ENCODE measurements at places on chromosomes 7 and 10.

GRCh38 chr10:43981232-43981631 lies 332.6 kb upstream of the ZNF32 start:
- DNase-seq: no peak

- DNase-seq: no peak
Measured at GRCh38 chr10:18399158-18399557, 252.2 kb downstream of the NSUN6 start.

DNA sequence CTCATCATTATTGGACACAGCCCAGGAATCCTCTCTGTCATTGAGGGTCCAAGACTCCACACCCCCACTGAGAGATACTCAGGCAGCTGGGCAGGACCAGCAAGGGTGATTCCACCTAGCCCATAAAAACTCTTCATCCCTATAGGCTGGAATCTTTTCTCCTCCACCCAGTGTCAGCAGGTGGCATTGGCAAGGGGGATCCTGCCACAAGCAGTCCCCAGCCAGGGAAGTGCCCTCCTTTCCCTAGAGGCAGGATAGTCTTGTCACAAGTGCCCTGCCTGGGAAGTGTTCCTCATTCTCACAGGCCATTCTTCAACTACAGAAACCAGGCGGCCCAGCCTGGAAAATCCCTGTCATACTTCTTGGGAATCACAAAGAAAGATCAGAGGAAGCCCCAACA lies 533.6 kb downstream of the GRID1 start:
- DNase-seq: no peak

- DNase-seq: no peak
Measured at GRCh38 chr7:133353775-133354174, 100.9 kb downstream of the EXOC4 start.

DNA sequence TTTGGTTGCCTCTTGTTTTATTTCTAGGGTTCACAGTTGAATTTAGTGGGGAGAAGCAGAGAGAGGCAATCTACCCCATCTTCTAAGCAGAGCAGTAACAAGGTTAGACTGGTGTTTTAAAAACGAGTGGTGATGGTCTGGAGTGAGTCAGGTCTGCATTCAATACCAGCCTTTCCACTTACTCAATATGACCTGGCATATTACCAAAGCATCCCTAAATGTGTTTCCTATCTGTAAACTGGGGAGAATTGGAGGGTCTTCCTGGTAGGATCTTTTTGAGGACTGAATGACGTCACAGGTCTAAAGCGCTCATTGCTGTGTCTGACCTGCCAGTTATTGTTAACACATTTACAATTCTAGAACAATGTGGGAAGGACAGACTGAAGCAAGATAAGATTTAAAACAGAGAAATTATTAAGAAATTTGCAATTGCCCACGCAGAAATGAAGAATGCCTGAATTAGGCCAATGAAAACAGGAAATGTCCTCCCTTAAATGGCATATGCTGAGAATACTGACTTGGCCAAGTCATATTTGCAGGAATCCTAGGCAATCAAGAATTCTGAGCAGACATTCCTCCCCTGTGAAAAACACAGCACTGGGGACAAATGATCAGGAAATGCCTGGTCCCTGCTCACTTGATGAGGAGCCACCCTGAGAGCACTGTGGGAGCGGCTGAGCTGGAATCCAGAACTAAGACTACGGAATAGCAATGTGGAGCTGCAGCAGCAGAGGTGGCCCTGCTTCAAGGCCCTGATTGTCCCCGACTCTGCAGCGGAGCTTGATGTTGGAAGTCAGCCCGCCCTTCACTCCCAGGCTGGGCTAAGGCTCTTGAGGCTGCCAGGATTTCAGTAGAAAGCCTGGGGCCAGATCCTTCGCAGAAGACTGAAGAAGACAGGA lies 184.5 kb upstream of the CXCL12 start:
- no peak for DNase-seq

- DNase-seq: no peak
Measured at GRCh38 chr7:107035446-107035845, 9.1 kb upstream of the PRKAR2B start.

- no peak for DNase-seq
Measured at GRCh38 chr7:12941512-12941911, 254.1 kb downstream of the ARL4A start.

- no peak for DNase-seq
Measured at GRCh38 chr10:26422977-26423376, 15.2 kb upstream of the APBB1IP start.

DNA sequence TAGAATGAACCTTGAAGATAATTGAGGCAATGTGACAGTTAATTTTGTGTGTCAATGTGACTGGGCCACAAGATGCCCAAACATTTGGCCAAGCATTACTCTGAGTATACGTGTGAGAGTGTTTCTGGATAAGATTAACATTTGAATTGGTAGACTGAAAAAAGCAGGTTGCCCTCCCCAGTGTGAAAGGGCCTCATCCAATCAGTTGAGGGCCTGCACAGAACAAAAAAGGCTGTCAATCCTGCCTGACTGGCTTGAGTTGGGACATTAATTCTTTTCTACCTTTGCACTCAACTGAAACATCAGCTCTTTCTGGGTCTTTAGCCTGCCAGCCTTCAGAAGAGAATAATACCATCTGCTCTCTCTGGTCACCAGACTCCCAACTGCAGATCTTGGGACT lies 56.6 kb upstream of the PDE1C start:
- no peak for DNase-seq

DNA sequence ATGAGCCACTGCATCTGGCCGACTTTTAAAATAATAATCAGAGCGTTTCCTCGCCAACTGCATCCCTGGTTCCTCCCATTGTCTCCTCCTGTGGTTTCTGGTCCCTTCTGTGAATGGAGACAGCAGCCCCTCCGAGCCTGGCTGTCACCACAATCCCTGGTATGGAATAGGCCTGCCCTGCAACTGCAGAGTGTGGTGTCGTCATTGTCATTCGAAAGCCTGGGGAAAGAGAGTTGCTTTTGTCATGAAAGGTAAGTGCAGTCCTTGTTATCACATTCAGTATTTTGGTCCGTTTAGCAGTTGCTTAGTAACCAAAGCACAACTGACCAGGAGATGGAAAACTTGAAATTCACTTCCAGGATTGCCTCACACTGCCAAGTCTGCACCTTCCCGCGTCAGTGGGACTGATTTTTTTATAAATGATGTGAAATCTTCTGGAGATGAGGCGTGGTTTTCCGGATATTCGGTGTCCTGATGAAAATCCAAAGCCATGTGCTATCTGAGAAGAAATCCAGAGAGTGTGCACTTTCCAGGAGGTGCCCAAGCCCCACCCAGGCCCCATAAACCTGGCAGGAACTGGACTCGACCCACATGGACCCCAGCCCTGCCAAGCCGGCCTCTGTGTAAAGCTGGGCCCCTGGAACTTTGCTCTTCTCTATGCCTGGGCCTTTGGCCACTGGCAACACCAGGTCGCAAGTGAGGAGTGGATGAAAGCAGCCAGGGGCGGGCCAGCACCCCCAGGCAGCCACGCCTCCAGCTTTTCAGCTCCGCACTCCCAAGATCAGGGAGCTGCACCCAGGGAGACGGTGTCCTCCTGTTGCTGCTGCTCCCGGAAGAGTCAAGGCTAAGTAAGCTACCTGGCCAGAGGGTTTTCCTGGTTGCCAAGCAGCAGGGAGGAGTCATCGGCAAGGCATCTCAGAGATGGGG lies 133.7 kb upstream of the SH2B2 start:
- DNase-seq: no peak

- DNase-seq: no peak
Measured at GRCh38 chr10:34906067-34906965, 91.2 kb upstream of the PARD3 start.

DNA sequence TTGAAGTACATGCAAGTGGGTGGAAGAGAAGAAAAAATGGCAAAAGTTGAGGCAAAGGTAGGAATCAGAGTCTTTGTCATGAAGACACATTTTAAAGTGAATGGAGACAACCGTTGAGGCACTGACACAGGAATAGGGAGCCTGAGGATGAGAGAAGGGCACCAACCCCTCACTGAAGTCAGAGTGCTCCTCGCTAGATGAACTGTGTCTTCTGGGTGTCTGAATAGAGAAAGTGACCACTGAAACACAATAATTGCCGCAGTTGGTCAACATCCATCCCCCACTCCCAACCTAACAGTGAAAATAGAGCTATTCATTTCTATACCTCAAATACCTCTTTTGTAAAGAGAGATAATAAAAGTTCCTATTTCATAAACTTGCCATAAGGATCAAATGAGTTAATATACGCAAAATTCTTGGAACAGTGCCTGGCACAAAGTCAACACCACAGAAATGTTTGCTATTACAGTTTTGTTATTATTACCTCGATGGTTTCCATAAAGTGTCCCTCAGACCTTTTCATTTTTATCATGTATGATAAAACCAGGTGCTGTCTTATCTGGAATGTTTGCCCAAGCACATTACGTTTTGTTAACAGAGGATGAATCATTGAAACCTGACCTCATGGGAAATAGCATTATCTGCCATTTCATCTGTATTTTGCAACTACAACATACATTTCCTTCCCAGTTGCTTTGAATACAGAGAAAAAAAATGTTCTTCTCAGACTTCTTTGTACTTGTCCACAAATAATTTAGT lies 61.8 kb upstream of the SP4 start:
- no peak for DNase-seq

- DNase-seq: no peak
Measured at GRCh38 chr7:12777257-12777656, 89.8 kb downstream of the ARL4A start.

DNA sequence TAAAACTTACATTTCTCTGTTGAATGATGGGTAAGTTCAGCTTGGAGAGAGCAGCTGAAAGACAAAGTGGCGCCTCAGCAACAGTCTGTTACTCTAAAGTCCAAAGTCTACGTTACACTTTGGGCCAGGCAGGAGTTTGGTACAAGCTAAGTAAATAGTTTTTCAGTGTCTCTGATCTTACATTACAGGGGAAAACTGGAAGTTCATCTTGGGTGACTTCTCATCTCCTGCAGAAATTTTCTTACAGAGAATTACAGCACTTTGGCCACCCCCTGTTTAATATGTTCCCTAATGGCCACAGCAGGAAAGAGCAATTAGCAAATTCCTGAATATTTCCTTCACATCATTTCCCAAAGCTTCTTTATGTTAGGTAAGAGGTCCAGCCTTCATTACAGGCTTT lies 67.1 kb downstream of the ABCC2 start:
- no peak for DNase-seq

- DNase-seq: no peak
Measured at GRCh38 chr7:16563281-16564022, 36.8 kb downstream of the LRRC72 start.

DNA sequence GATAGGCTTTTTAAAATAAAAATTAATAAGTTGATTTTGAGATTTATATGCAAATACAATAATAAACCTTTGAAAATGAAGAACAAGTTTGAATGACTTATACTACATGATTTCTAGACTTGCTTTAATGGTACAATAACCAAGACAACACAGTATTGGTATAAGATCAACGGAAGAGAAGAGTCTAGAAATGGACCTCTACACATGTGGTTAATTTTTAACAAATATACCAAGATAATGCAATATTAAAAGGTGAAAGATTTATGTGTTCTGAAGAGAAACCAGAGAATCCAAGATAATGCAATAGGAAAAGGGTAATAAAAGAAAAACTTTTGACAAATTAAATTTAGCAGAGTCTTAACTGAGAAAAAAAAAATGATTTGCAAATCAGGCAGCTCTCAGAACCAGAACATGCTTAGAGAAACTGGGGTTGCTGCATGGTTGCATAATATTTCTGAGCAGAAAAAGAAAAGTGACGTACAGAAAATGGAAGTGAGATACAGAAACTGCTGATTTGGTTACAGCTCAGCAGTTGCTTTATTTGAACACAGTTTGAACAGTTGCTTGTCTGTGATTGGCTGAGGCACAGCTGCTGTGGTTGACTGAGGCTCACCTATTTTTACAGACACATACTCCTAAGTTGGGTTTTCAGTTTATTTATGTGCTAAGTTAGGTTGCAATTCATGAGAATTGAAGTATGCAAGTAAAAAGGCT lies 365.9 kb downstream of the CRPPA start:
- DNase-seq: no peak

GRCh38 chr7:78850093-78850740 lies 603.2 kb downstream of the MAGI2 start:
- DNase-seq: no peak

DNA sequence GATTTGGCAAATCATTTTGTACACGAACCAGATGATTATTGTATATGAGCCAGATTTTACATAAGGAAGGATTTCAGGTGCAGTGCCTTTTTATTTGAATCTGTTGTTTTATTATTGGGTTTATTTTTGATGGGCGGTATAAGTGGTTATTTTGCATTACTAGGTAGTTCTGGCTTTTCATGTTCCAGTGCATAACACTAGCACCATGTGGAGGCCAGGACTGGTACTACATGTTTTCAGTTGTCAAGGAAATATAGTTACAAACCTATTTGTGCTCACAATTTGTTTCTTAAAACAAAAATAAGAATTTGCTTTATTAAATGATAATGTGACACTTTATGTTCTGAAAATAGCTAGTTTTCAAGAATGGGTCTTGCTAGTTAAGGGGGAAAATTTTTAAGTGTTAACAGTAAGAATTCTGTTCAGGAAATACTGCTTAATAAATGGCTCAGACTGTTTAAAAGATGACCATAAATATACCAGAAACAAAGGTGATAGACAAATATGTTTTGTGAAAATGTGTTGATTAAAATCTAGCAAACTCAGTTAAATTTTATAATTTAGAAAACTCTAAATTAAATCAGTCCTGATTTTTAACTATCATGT lies 7.1 kb upstream of the SEMA3E start:
- DNase-seq: no peak

GRCh38 chr10:88999625-89000024 lies 9.0 kb downstream of the FAS start:
- no peak for DNase-seq

All from stimulated activated CD4-positive, alpha-beta T cell treated with anti-CD3 and anti-CD28 coated beads, Interleukin-2, amount 100 ng/mL, for 48 hours (primary cell).